ENCODE measurements at places on chromosomes 7 and 10.

GRCh38 chr7:105320896-105321295 lies 67.8 kb downstream of the SRPK2 start:
- no peak for DNase-seq

GRCh38 chr7:89826557-89826956 lies 327.7 kb upstream of the STEAP1 start:
- no peak for DNase-seq

DNA sequence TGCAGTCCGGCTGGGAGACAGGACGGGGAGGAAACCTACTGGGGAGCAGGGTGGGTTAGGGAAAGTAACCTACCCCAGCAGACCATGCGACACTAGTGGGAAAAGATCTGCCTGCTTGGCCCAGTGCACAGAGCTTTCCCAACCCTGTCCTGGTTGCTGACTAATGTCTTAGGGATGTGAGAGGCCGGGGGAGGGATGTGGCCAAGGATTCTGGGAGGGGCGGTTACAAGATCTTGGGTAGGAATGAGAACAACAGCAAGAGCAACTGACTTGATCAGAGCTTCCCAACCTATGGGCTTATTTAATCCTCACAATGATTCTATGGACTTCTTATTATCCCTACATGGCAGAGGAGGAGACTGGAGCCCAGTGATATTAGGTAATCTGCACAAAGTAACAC lies 24.0 kb upstream of the EIF5AL1 start:
- no peak for DNase-seq

DNA sequence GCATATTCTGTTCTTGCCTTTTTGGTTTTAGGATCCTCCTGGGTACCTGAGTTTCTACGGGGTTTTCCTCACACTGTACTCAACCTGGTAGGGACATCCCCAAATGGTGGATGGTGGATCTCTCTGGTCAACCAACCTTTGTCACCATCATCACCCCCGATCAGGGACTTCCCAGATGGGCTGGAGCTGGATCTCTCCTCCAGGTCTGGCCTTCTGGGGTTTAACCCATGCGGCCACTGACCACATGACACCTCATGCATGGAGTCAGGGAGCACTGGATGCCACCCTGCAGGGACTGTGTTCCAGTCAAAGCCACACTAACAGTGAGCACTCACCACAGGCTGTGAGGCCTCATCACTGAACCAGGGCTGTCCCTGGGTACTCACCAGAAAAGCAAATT lies 80.0 kb downstream of the CELF2 start:
- DNase-seq: no peak

DNA sequence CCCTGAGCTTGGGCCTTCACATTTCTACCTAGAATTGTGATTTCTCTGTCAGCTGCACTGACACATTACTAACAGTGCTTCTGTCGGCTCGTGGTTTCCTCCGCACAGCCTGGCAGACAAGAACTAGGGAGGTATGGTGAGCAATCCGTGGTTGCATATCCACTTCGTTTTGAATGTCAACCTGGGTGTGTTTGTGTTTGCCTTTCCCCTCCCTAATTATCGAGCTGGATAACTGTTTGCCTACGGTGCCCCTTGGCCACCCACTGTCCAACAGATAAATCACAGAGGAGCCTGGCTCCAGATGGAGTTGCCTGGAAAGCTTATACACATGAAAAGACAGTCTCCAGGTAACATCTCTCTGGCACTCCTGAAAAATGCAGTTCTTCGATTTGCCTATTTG lies 228.8 kb downstream of the TRIL start:
- peak; percentile 11 for DNase-seq

- DNase-seq: no peak
Measured at GRCh38 chr7:134699899-134700298, 53.2 kb downstream of the BPGM start.

DNA sequence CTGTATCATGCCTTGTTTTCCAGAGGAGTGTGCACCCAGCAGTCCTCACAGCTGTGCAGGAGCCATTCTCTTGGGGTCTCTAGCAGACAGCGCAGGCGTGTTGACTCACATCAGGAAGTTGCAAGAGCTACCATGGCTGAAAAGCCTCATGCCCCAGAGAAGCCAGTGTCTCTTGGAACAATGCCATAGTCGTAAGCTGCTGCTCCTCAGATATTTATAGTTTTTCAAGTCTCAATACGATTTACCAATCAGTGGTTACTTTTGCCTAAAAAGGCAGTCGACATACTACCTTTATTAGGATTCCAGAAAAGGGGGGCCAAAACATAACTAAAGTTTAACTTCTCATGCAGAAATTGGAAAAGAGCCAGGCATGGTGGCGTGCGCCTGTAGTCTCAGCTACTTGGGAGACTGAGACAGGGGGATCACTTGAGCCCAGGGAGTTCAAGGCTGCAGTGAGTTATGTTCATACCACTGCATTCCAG lies 407.7 kb downstream of the PARD3 start:
- DNase-seq: no peak

GRCh38 chr10:12214093-12214492 lies 18.1 kb downstream of the CDC123 start:
- no peak for DNase-seq

- DNase-seq: no peak
Measured at GRCh38 chr7:138864667-138865066, 66.7 kb upstream of the ATP6V0A4 start.

GRCh38 chr7:125568799-125569198 lies 639.2 kb upstream of the POT1 start:
- DNase-seq: no peak

DNA sequence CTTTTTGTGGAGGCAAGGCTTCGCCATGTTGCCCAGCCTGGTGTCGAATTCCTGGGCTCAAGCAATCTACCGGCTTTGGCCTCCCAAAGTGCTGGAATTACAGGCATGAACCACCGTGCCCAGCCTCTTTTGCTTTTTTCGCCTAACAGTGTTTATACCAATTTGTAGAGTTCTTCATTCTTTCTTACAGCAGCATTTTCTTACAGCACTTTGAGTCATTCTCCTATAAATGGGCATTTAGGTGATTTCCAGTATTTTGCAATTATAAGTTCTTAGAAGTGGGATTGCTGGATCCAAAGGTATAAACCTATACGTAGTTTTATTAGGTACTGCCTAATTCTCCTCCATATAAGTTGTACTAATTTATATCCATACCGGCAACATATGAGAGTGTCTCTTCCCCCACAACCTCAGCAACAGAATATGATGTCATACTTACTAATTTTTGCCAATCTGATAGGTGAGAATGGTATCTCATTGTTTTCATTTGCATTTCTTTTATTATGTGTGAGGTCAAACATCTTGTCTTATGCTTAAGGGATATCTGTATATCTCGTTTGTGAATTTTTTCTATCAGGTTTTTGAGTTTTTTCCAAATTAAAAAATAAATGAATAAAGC lies 39.1 kb downstream of the SUFU start:
- no peak for DNase-seq

DNA sequence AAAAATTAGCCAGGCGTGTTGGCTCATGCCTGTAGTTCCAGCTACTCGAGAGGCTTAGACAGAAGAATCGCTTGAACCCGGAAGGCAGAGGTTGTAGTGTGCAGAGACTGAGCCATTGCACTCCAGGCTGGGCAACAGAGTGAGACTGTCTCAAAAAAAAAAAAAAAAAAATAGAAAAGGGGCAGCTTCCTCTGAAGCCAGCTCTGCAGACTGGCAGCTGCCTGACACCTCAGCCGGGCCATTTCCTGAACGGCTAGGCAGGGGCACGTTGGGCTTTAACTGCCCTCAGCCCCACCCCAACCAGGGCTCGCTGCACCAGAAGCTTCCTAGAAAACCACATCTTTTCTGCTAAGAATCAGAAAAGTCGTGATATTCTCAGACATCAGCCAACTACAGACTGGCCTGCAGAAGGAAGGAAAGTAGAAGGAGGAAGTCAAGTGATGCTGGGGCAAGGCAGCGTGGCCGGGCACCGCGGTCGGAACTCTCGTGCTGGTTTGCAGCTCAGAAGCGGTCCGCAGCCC lies 38.0 kb downstream of the PRKAG2 start:
- no peak for DNase-seq

GRCh38 chr7:93265220-93265619 lies 33.1 kb downstream of the VPS50 start:
- DNase-seq: no peak

DNA sequence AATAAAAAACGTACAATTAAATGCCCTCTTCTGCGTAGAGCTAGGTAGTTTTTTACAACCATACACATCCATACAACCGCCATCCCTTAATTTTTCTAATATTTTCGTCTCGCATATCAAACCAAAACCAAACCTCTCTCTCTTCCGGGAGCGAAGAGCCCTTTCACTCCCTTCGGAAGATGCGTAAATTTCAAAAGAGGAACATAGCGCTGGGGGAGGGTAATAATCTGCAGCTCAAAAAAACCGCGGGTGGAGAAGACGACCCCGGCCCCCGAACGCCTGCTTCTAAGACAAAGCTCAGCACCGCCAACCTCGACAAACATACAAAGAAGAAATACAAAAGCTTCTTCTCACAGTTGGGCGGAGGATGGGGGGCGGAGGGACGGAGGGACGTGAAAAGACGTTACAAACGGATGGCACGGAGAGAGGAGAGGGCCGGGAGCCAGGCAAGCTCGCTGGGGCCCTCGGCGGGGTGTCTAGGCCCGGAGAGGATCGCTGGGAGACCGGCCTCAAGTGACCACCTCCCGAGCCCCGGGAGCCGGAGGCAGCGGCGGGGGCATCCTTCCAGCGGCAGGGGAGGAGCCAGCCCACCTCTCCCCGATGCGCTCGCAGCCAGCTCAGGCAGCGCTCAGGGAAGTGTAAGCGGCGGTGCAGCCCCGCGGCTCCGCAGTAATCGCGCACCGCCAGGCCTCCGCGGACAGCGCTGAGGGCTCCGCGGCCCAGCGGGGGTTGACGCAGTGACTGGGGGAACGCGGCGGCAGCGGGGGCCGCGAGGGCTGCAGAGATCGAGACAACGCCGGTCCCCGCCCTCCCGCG lies 851 bp downstream of the MKRN1 start:
- peak; percentile 73 for DNase-seq

GRCh38 chr10:21161090-21161625 lies 264.0 kb upstream of the NEBL start:
- DNase-seq: no peak

- no peak for DNase-seq
Measured at GRCh38 chr10:90451283-90451682, 406.6 kb downstream of the HTR7 start.

DNA sequence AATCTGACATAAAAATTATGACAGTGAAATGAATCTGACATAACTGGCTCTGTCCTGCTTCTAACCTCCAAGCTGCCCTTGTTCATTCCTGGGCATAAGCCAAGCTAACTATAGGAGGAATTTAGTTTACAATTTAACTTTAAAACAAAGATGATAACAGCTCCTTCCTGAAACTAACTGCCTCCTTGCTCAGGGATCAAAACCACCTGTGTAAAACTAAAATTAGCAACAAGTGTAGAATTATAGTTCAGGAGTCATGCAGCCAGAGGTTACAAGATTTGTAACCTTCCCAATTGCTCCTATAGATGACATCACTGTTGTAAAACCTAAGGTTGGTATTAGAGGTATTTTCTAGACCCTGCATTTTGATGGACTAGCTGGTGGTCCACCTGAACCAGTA lies 256.4 kb upstream of the POM121L12 start:
- no peak for DNase-seq

- no peak for DNase-seq
Measured at GRCh38 chr7:42405782-42406181, 168.8 kb upstream of the GLI3 start.

DNA sequence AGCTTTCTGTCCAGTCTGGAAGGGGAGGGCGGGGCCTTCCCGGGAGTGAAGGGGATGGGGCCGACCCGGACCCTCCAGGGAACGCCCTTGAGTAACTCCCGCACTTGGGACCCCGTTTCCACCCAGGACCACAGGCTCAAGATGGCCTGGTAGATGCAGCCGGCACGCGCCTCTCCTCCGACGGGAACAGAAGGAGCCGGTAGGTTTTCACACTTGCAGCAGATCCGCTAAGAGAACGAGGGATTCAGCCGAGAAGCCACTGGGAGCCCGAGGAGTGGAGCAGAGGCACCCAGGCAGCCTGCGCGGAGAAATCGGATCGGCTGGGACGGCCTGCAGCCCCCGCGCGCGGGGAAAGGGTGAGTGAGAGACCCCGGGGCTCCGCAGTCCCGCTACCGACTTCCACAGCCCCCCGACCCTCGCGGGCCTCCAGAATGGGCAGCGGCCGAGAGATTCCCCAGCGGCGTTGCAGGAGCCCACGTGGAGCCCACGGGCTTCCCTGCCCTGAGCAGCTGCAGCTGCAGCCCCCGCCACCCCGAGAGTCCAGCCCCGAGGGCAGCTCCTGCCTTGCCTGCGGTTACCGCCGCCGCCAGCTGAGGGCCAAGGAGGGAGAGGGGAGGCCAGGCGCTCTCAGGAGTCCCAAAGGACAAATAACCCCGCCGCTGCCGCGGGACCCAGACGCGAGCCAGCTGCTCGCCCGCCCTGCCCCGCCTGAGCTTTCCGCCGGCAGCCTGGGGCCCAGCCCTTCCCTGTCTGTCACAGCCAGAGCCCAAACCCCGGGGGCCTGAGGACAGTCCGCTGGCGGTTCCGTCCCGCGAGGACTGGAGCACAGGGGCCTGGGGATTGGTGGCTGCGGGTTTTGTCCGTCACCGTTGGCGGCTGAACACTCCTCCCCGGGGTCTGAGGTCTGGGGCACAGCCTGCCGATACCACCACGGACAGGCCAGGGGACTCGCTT lies 21.8 kb downstream of the IFT22 start:
- no peak for DNase-seq

- DNase-seq: no peak
Measured at GRCh38 chr7:48976253-48976652, 51.9 kb downstream of the CDC14C start.

DNA sequence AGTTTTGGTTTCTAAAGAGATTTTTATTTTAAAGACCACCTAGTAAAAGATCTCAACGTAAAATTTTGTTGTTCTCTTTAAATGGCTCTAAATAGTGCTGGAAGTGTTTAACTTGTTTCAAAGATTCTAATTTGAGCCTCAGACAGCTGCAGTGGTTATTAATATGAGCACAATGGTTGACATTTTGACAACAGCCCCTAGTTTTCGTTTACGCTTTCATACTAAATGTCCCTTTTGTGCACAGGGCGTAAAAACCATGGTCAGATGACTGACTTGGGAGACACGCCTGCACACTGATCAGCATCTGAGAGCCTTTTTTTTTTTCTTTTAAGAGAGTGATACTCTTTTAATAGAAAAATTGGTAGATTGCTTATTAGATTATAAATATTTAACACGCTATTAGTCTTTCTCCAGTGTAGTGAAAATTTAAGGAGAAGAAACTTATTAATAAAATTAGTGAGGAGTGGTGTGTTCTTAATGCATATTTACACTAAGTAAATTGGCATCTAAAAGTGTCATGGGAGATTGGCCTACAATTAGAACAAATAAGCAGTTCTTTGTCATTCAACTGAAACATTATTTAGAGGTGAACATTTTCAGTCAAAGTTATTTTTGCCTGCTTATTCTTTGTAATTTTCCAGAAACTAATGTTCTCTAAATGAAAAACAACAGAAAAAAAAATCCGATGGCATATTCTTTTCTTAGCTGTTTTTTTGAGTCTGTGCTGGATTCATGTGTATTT lies 182.8 kb upstream of the PHYHIPL start:
- no peak for DNase-seq

GRCh38 chr10:101079874-101080273 lies 18.1 kb downstream of the KAZALD1 start:
- no peak for DNase-seq
